ENCODE measurements at places on chromosomes 2 and 18. TPM values are rescaled to one million over a fixed set of nuclear protein-coding genes. Genes with fewer than 3 reads are reported as not detected.

FOXI3 gene
- total RNA-seq = 13.5 TPM

TXNDC2 gene
- total RNA-seq = 0.09 TPM

MC2R gene
- not detected for total RNA-seq

GRHL1 gene
- 4.7 TPM for total RNA-seq

VWA3B gene
- total RNA-seq = not detected

CHRND gene
- 0.07 TPM for total RNA-seq

PAPOLG gene
- total RNA-seq = 19.8 TPM

RAB17 gene
- 140 TPM for total RNA-seq

TUBA3E gene
- total RNA-seq = 0.18 TPM

TNS1 gene
- total RNA-seq = 4.5 TPM

AKAIN1 gene
- not detected for total RNA-seq

SRD5A2 gene
- total RNA-seq = 0.05 TPM

IL37 gene
- not detected for total RNA-seq

ASIC4 gene
- total RNA-seq = 0.79 TPM

SERPINB12 gene
- not detected for total RNA-seq

ECEL1 gene
- 21.9 TPM for total RNA-seq

AGXT gene
- total RNA-seq = 0.16 TPM

FAM124B gene
- 4.4 TPM for total RNA-seq

PSMA8 gene
- total RNA-seq = not detected

TUBA4B gene
- not detected for total RNA-seq

PRSS56 gene
- total RNA-seq = not detected

LCT gene
- total RNA-seq = not detected

CPLX4 gene
- not detected for total RNA-seq

ASAP2 gene
- 14.5 TPM for total RNA-seq

SMCHD1 gene
- 30.9 TPM for total RNA-seq

LRP2 gene
- total RNA-seq = 0.59 TPM

DTNA gene
- 16.9 TPM for total RNA-seq

AGBL5 gene
- 55.6 TPM for total RNA-seq

GALNT13 gene
- 8.8 TPM for total RNA-seq

OR6B2 gene
- total RNA-seq = not detected

PUM2 gene
- 90.0 TPM for total RNA-seq

OSR1 gene
- total RNA-seq = 0.55 TPM

MOGAT1 gene
- 0.62 TPM for total RNA-seq

GAL3ST2 gene
- total RNA-seq = 0.73 TPM

ACKR3 gene
- 1.4 TPM for total RNA-seq

SERPINB13 gene
- not detected for total RNA-seq

CYTIP gene
- total RNA-seq = 0.89 TPM

ABCG8 gene
- total RNA-seq = 0.25 TPM

SCN7A gene
- total RNA-seq = 0.32 TPM
